ENCODE measurements at places on chromosomes 3 and 15.

- DNase-seq: no peak
Measured at GRCh38 chr3:14512281-14512941, 27.7 kb downstream of the GRIP2 start.

GRCh38 chr3:20047341-20047779 lies 7.1 kb downstream of the KAT2B start:
- DNase-seq: no peak

- DNase-seq: no peak
Measured at GRCh38 chr3:107958146-107958545, 132.7 kb downstream of the CD47 start.

DNA sequence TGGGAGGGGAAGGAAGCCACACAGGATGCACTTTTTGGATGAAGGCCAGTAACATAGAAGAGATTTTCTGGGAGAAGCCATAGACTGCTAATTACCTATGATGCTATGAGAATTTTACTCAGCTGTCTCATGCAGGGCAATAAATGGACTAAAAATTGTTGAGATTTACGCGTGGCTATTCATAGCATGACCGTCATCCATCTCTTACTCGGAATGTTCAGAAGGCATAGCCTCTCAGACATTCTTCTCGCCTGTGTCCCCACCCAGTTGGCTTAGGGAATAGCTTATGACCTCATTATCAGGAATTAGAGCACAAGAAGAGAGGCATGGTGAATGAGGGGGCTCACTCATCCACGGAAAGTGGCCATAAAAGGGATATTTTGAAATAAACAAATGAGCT lies 107.9 kb upstream of the ATP10A start:
- DNase-seq: no peak

DNA sequence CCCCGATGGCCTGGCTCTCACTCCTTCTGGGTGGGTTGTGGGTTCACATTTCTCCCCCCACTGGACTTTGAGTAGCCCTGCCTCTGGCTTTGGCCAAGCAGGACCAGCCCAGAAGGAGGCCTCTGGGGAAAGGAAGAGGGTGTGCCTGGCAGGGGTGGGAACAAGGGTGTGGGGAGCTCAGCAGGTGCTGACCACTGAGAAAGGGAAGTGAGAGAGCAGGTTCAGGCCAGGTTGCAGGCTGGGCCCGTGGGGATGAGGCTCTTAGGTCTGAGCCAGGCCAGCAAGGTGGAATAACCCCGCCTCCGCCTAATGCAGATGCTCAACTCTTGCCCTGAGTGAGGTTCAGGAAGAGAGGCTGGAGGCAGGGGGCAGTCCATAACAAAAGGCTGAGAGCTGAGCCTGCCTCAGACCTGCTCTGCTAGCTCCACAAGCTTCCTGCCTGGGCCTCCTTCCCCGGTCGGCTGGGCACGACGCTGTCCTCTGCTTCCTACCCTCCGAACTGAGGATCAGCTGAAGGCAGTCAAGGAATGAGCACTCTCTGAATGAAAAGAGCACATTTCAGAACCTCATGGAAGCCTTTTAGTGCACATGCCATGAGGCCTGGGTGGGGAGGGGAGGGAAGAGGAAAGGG lies 82.7 kb downstream of the TLE3 start:
- peak; percentile 88 for DNase-seq

DNA sequence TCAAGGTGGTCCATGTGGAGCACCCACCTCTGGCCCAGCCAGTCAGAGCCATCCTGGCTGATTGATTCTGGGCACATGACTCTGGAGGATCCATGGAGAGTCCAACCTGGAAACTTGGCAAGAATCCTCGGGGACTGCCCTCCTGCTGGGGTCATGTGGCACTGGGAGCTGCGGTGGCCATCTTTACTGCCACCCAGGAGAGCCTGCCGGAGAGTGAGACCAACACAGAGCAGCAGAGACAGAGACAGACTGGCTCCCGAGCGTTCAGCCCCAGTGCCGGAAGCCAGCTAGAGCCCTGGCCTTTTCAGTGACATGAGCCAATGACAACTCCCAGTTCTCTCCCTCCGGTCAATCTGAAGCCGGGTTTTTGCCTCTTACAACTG lies 11.5 kb upstream of the GATA2 start:
- no peak for DNase-seq

DNA sequence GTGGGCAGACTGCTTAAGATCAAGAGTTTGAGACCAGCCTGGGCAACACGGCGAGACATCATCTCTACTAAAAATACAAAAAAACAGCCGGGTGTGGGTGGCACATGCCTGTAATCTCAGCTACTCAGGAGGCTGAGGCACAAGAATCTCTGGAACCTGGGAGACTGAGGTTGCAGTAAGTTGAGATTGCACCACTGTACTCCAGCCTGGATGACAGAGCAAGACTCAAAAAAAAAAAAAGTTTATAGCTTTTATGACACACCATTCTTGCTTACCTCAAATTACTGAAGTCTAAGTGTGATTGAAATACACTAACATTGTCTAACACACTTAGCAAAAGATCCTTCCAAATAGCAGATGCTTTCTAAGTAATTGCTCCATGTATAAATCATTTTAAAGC lies 207.6 kb downstream of the STAG1 start:
- DNase-seq: no peak

DNA sequence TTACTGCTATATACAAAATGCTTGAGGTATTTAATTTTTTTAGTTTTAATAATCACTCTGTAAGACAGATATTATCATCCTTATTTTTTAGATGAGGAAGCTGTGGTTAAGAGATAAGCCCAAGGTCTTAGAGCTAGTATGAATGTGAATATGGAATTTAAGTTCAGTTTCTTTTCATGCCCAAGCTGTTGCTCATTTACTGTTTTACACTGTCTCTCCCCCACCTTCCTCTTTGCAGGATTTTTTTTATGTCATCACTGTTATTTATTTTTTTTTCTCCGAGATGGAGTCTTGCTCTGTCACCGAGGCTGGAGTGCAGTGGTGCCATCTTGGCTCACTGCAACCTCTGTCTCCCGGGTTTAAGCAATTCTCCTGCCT lies 22.5 kb downstream of the MAP2K5 start:
- no peak for DNase-seq

DNA sequence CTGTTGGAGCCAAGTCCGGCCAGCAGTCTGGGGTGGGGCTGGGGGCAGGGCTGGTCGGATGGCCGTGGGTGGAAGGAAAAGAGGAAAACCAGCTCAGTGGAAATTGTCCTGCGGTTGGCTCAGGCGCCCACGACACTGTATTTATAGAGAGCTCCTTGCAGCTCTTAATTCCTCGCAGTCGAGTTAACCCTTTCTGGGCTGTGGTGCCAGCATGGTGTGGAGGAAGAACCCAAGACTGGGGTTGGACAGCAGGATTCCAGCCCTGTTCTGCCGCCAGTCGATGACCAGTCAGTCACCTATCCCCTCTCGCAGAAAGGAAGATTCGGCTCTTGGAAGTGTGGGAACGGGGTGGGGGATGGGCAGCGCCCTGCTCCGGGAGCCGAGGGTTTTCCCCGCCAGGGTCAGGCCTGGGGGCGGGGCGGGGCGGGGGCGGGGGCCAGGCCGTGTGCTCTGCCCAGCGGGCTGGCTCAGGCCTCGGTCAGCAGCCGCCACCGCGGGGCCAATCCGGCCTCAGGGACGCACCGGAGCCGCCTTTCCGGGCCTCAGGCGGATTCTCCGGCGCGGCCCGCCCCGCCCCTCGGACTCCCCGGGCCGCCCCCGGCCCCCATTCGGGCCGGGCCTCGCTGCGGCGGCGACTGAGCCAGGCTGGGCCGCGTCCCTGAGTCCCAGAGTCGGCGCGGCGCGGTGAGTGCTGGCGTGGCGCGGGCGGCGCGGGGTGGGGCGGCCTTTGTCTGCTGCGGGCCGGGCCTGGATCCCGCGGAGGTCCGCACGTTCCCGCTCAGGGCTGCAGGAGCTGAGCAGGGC lies at the start of gene CD276:
TSS of gene CD276 (plus strand) at position 607 of the 804 bp plus-strand sequence. CDS start 15,257 bp downstream, outside the sequence.
- no peak for DNase-seq

- no peak for DNase-seq
Measured at GRCh38 chr3:66379565-66379964, 121.3 kb downstream of the LRIG1 start.

- no peak for DNase-seq
Measured at GRCh38 chr3:65967451-65967850, 71.3 kb downstream of the MAGI1 start.

GRCh38 chr15:98308117-98308516 lies 340.2 kb upstream of the IGF1R start:
- no peak for DNase-seq

- DNase-seq: no peak
Measured at GRCh38 chr3:69115731-69116130, 6.7 kb downstream of the LMOD3 start.

DNA sequence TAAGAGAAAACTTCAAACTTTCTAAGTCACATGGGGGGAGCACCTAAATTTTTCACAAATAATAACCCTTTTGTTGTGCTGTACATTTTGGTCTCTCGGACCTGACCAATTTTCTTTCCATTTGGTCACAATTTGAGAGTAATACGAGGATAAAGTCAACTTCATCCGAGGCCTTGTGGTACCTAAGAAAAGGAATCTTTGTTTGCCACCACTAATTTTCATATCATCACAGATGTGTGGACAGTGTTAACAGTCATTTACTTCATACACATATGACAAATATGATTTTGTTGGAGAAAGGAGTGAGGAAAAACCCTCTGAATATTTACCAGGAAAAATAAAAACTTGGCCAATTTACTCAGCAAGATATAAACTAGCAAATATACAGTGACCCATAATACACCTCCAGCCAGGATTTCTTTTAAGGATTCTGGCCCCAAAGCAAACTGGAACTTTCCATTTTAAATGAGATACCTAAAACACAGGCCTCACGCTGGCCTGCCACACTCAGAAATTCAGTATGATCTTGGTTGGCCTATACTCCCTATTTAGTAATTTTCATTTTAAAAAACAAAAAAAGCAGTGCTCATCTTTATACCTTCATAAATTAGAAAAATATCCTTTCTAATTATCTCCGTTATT lies 40.7 kb downstream of the VGLL4 start:
- no peak for DNase-seq

DNA sequence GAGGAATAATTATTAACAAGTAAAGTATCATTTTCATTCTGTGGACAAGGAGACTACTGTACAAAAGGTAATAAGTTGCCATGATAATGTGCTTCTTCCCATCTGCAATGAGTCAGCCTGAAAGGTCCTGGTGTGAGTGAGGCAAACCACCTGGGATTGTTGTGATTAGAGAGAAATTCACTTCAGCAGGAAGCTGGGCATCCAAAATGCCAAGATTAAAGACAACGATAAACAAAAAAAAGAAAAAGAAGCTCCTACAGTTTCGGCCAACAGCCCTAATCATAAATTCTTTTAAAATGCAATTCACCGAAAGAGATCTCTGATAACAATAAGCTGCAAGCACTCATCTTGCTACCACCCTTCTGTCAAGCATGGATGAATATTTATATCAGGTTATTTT lies 507.8 kb downstream of the TUSC7 start:
- no peak for DNase-seq

GRCh38 chr3:73855813-73856212 lies 231.1 kb upstream of the PDZRN3 start:
- no peak for DNase-seq

- DNase-seq: no peak
Measured at GRCh38 chr15:58549013-58549784, 117.4 kb downstream of the LIPC start.

- peak; percentile 58 for DNase-seq
Measured at GRCh38 chr3:186988806-186989205, 58.5 kb downstream of the ST6GAL1 start.

GRCh38 chr3:65894126-65894525 lies 144.6 kb downstream of the MAGI1 start:
- no peak for DNase-seq

DNA sequence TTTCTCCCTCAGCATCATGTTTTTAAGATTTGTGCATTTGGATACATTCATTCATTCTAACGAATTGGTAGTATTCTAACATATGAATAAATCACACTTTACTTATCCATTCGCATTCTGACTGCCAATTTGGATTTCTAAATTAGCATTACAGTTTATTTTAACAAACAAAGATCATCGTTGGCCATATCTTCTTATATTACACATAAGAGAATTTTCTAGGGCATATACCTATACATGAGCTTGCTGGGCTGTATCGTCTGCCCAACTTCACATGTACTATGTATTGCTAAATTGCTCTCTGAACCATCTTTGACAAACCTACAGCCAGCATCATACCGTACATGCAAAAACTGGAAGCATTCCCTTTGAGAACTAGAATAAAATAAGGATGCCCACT lies 265.8 kb upstream of the PPP2R3A start:
- DNase-seq: no peak

DNA sequence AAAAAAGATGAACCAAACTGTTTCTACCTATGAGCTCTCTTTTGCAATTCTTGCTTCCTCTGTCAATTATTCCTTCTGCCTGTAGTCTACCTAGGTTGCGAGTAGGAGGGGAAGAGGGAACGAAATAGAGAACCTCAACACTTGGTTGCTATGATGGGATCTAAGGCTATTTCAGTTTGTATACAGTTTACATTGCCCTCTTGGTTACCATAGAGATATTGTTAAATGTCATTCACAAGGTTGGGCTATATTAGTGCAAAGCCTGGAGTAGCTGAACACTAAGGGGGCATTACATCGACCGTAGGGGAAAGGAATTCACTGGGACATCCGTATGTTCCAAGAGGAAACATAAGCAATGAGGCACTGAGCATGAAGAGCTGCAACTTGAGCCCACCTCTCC lies 276.9 kb downstream of the GBE1 start:
- no peak for DNase-seq

DNA sequence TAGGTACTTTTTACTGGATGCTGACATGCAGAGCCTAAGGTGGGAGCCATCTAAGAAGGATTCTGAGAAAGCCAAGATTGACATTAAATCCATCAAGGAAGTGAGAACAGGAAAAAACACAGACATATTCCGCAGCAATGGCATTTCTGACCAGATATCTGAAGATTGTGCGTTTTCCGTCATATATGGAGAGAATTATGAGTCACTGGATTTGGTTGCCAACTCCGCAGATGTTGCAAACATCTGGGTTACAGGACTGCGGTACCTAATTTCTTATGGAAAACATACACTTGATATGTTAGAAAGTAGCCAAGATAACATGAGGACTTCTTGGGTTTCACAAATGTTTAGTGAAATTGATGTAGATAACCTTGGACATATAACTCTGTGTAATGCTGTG lies 125.1 kb downstream of the PLCL2 start:
- DNase-seq: no peak

GRCh38 chr3:133238015-133238414 lies 161.8 kb upstream of the BFSP2 start:
- DNase-seq: no peak

DNA sequence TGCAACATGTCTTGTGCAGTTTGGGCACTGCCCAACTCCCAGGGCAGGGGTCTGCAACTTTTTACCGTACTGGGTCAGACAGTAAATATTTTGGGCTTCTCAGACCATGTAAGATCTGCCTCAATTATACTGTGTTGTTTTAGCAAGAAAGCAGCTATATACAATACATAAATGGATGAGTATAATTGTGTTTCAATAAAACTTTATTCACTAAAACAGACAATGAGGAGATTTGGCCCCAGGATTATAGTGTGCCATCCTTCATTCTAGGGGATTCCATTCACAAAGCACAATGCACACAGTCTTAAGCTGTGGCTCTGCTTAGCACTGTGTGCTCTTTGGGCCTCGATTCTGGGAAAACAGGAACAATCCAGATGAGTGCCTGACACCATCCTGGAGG lies 354.4 kb upstream of the PROK2 start:
- DNase-seq: no peak
